GM19239 (cell line): ENCODE measurements at places on chromosomes 13 and 19.

DNA sequence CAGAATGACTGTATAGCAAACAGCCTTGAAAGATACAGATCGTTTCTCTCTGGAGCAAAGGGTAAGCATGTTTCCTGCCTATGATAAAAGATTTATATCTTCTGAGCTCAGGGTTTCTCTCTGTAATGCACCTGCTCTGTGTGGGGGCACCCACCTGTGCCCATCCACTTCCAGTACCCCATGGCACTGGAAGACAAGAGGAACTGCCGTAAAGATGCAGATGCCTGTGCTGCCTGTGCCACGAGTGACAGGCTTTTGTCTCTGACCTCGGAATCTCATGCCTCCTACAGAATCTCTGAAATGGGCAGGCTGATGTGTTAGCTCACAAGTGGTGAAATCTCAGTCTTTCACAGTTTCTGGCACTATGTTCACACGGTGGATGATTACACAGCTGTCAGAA, 50.3 kb upstream of the ATP11A start:
- DNase-seq = no peak

GRCh38 chr19:4061683-4062418, 4.8 kb downstream of the ZBTB7A start:
- DNase-seq = no peak

DNA sequence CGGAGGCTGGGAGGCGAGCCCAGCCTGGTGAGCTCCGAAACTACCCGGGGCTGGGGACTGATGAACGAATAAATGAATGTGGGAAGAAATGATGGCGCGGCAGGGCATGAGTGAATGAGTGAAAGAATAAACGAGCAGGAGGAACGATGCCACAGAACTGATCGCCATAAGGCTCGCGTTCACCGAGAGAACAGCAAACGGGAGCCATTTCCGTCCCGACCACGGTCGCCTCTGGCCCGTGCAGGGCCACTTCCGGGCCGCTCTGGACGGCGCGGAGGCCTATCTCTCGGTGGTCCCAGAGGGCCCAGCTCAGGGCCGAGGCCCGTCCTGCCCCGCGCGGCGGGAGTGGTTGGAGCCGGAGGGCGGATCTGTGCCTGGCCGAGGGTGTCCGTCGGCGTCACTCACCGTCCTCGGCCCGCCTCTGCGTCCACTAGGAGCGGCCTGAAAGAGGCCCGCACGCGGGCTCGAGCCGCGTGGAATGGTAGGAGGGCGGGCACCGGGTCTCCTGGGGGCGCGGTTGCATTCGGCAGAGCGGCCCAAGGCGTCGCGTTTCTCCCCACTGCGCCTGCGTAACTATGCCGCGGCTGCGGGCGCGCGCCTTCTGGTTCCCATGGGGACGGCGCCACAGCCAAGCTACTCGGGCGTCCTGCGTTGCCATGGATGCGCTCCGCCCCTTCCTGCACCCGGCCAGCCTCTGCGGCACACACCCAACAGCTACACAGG, at the start of gene ZNF497:
Gene ZNF497, minus strand, starts transcription at position 480 of the 723 bp plus-strand sequence. CDS start 5,116 bp downstream, outside the sequence.
- DNase-seq = peak; percentile 100

DNA sequence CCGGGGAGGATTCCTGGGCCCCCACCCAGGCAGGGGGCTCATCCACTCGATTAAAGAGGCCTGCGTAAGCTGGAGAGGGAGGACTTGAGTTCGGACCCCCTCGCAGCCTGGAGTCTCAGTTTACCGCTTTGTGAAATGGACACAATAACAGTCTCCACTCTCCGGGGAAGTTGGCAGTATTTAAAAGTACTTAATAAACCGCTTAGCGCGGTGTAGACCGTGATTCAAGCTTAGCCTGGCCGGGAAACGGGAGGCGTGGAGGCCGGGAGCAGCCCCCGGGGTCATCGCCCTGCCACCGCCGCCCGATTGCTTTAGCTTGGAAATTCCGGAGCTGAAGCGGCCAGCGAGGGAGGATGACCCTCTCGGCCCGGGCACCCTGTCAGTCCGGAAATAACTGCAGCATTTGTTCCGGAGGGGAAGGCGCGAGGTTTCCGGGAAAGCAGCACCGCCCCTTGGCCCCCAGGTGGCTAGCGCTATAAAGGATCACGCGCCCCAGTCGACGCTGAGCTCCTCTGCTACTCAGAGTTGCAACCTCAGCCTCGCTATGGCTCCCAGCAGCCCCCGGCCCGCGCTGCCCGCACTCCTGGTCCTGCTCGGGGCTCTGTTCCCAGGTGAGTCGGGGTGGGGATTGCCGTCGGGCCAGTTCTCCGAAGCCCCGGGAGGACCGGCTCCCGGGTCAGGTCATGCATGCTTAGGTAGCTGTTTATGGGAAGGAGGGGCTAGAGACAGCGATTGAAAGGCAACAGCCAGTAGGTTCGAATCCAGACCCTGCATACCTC, at the start of gene ICAM1:
Gene ICAM1, plus strand, starts transcription at position 505 of the 779 bp plus-strand sequence. Its CDS starts 40 bp downstream, at position 545.
- DNase-seq = no peak

DNA sequence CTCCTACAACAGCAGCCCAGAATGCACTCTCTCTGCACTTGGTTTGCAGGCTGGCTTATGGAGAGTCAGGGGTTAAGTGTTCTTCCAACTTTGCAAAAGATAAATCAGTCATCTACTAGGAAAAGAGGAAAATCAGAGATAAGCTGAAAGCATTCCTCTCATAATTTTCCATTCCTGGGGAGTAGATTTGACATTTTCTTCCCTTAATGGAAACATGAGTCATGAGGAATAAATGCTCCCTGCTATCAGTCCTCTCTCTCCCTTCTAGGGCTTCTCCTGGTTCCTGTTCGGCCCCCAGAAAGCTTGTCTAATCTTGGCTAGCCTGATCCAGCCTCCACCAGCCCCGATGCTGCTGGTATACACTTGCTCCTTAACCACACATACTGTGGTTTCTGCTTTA, 28.4 kb upstream of the ENOX1 start:
- no peak for DNase-seq

GRCh38 chr19:41352609-41353465, 885 bp downstream of the TGFB1 start:
- peak; percentile 62 for DNase-seq
